ENCODE measurements at places on chromosomes 13 and 19.

DNA sequence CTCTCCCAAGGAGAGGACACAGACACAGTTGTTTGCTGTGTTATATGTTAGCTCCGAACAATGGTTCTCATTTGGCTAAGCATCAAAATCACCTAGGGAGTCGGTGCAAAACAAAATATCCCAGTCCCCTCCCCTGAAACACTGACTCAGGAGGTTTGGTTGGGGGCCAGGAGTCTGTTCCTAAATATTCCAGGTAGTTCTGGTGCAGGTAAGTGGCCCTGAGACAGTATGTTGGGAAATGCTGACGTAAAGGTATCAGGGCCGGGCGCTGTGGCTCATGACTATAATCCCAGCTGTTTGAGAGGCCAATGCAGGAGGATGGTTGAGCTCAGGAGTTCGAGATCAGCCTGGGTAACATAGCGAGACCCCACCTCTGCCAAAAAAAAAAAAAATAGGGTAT is 2.3 kb upstream of the MAP2K7 start:
- DNase-seq = no peak

- no peak for DNase-seq
Measured at GRCh38 chr19:51135004-51135403, 7.1 kb upstream of the SIGLEC7 start.

DNA sequence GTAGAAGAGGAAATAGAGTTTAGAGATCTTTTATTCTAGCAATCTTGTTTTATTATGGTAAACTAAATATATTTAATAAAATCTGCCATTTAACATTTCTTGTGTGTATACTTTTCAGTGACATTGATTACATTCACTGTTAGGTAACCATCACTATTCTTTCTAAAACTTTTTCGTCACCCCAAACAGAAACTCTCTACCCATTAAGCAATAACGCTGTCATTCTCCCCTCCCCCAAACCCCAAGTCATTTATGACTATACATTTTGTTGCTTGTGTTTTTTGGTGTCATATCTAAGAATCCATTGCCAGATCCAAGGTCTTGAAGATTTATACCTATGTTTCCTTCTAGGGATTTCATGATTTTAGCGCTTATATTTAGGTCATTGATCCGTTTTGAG is 10.6 kb downstream of the URI1 start:
- no peak for DNase-seq

DNA sequence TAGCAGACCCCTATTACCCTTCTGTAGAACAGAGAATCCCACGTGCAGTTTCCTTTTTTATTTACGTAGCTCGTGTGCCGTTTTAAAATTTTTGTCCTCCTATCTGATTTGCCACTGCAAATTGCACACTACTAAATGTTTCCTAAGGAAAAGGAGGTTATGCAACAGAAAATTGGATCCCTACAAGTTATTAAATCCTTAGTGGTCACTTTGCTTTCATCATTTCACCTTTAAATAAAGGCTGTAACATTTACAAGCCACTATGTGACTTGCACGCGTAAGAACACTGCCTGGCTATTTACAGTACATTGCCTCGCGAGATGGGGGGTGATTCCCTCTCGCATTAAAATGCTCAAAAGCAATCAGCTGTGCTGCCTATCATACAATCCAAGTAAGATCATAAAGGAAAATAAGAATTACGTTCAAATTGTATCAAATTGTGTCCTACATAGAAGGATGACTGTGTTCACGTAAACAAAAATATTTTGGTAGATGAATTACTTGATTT is 525.6 kb downstream of the SUCLA2 start:
- DNase-seq = no peak

GRCh38 chr13:49620170-49620621 is 8.1 kb upstream of the ARL11 start:
- no peak for DNase-seq

DNA sequence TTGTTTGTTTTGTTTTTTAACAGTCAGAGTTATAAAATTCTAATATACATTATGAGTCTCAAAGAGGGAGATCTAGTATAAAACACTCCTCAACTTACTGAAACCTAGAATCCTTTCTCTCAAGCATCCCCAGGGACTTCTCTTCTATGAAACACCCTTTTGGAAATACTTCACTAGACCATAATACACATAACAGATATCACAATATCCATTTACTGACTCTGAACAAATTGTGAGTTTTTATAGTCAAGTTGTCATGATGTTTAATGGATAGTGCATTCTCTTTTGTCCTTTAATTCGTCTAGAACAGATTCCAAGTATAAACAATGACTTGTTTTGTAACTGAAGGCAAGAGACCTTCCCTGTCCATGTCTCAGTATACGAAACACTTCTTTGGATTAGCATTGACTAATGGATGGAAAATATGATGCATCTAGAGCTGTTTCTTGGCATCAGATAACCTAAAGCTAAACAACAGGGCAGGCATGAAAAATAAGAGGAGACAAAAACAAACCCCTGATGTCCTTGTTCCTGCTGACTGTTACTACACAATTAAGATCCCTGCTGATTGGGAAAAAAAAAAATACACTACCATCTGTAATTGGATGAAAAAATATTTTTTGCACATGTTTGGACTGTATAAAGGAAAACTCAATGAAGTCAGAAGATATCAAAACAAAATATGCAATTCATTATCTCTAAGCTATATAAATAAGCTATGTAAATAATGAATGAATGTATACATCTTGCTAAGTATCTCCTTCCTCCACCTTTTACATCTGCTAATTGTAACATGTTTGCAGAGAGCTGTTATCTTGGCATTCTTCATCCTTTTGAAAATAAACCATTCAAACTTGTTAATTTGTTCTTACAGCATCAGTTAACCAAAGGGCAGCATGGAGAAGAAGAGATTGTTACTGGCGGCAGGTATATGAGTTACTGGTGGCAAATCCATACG is 214.2 kb downstream of the LACC1 start:
- no peak for DNase-seq

DNA sequence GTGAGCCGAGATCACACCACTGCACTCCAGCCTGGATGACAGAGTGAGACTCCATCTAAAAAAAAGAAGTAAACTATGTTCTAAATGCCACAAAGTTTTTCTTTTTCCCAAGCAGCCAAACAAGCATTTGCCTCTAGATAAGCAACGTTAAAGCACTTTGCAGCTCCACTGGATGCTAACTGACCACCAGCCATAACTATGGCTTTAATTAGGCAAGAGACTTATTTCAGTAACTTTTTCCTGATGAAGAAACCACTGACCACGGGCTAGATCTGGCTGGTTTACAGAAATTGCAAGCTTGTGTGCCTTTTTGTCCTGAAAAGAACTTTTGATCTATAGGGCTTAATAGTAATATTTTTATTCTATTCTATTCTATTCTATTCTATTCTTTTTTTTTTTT is 22.1 kb downstream of the CD70 start:
- DNase-seq = no peak

- peak; percentile 75 for DNase-seq
Measured at GRCh38 chr19:18321734-18322102, 1.2 kb downstream of the LSM4 start.

DNA sequence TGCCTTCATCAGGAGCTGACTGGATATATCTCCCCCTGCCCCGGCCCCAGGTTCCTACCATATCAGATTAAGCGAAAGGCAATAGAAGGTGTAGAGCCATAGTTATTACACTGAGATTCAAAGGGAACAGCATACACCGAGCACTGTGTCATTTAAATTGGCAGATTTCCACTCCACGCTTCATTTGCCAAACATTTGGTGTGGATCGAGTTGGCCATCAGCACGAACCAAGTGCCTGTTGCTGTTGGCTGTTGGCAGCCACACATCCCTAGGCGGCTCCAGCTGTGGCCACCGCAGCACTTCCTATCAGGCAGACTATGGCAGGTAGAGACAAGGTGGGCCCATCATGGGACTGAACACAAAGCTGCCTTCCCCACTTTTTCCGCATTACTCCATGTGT is 115.8 kb downstream of the CCNA1 start:
- no peak for DNase-seq

DNA sequence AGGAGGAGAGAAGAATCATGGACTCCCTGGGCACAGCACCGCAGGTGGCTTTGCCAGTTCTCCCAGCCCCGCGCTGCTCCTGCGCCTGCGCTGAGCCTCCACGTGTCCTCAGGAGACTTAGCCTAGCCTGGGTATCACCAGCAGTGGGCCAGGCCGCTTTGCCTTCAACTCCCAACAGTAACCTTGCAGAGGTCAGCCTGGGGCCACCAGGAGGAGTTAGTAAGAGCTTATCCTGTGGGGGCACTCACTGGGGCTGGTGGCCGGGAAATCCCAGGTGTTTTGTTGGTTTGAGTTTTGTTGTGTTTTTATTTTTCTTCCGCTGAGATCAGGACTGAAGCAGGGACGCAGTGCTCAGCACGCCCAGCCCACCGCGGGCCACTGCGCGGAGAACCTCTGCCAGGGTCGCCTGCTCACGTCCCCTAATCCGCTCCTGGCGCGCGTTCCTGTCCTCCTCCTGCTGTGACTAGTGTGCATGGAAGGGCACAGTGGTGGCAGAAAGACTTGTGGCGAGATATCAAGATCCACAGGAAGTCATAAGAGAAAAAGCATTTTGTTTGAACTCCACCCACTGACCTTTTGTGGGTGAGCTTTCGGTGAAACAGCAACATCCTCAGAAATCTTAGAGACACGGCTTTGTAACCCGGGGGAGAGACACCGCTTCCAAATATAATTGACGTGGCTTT is 207.4 kb upstream of the RFC3 start:
- DNase-seq = peak; percentile 83

- DNase-seq = no peak
Measured at GRCh38 chr13:38767506-38768265, 80.8 kb downstream of the FREM2 start.

GRCh38 chr19:8831373-8831772 is 731 bp downstream of the ZNF558 start:
- no peak for DNase-seq

GRCh38 chr13:92315265-92315664 is 911.3 kb upstream of the GPC6 start:
- DNase-seq = no peak

GRCh38 chr13:73231471-73231870 is 172.7 kb downstream of the KLF5 start:
- DNase-seq = no peak

DNA sequence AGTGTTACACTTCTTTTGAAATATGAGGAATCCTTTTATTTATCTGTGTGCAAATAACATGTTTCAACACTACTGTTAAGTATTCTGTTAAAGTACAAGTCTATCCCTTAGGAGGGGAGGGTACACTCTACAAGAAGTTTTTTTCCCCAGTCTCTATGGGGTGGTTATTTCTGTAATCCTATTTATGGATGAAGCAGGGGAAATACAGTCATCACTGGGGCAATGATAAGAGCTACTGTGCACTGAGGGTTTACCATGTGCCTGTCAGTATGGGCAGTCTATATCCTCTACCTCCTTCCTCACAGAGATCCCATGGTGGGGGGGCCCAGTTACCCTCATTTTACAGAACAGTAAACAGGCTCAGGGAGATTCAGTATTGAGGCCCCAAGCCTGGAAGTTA is 16.6 kb upstream of the TRIM13 start:
- DNase-seq = no peak

DNA sequence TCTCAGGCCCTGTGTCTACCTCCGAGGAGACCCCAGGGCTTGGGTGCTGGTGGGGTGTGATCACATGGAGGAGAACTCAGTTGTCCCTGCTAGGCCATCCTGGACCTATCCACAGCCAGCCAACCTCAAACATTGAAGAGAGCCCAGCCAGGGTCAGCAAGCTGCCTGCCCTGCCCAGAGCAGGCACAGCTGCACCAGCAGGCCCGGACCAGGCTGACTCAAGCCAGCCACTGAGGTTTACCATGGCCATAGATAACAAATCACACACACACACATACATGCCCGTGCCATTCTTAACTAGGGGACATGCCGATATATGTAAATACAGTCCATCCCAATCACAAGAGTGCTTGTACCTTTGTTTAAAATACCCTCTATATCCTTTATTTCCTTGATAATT is 8.1 kb downstream of the ARHGEF7 start:
- DNase-seq = no peak

- no peak for DNase-seq
Measured at GRCh38 chr13:112160558-112160957, 93.6 kb downstream of the SOX1 start.

- DNase-seq = no peak
Measured at GRCh38 chr13:101325423-101325822, 90.9 kb downstream of the NALCN start.

GRCh38 chr13:93169980-93170379 is 56.6 kb upstream of the GPC6 start:
- DNase-seq = no peak

DNA sequence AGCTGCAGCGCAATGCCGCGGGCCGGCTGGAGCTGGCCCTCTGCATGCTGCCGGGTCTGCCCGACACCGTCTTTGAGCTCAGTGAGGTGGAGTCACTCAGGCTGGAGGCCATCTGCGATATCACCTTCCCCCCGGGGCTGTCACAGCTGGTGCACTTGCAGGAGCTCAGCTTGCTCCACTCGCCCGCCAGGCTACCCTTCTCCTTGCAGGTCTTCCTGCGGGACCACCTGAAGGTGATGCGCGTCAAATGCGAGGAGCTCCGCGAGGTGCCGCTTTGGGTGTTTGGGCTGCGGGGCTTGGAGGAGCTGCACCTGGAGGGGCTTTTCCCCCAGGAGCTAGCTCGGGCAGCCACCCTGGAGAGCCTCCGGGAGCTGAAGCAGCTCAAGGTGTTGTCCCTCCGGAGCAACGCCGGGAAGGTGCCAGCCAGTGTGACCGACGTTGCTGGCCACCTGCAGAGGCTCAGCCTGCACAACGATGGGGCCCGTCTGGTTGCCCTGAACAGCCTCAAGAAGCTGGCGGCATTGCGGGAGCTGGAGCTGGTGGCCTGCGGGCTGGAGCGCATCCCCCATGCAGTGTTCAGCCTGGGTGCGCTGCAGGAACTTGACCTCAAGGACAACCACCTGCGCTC is 3.8 kb upstream of the MAP2K7 start:
- no peak for DNase-seq

DNA sequence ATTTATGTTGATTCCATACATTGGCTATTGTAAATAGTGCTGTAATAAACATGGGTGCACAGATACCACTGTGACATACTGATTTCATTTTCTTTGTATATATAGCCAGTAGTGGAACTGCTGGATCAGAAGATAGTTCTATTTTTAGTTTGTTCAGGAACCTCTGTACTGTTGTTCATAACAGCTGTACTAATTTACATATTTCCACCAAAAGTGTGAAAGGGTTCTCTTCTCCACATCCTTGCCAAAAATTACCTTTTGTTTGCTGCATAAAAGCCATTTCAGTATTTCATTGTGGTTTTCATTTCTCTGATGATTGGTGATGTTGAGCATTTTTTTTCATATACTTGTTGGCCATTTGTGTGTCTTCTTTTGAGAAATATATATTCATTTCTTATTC is 1962.1 kb downstream of the PCDH9 start:
- DNase-seq = no peak

GRCh38 chr19:53703361-53703760 is 71.6 kb downstream of the DPRX start:
- no peak for DNase-seq

GRCh38 chr13:48403151-48403631 is 9.7 kb downstream of the LPAR6 start:
- DNase-seq = peak; percentile 67

GRCh38 chr19:40776932-40777644 is 959 bp upstream of the RAB4B start:
- peak; percentile 98 for DNase-seq

- no peak for DNase-seq
Measured at GRCh38 chr13:30966101-30966500, 33.6 kb downstream of the TEX26 start.

GRCh38 chr19:952680-953444 is 27.0 kb downstream of the ARID3A start:
- no peak for DNase-seq

All from activated CD8-positive, alpha-beta memory T cell treated with anti-CD3 and anti-CD28 coated beads, Interleukin-2, amount 10 ng/mL, durations not matched to agents 7 days and 5 days (primary cell).